ENCODE measurements at places on chromosomes 4 and X. TPM values are rescaled to one million over a fixed set of nuclear protein-coding genes. Genes with fewer than 3 reads are reported as not detected.

Gene TMEM154
- 1.8 TPM for total RNA-seq

DNA sequence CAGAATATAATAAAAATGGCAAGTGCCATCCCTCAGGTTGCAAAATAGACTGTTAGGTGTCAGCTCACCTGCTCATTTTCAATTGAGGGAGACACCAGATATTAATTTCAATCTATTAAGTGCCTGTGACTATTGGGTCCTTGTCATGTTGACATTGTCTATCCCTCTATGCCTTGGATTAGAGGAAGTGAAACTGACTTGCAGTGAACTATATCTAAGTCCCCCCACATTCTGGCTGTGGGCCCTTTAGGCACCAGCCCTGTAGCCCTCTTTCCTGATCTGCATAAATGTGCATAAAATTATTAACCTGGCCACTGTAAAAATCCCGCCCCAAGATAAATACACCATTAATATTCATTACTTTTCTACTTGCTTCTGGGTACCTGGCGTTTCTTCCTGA lies 293.0 kb upstream of the CLNK start:
- DNase-seq: no peak

Gene MAGEE2
- total RNA-seq: not detected

Gene ERCC6L
- not detected for total RNA-seq

Data from heart left ventricle (tissue), 16 donors.